CD14-positive monocyte (primary cell): ENCODE measurements at places on chromosomes 5 and 9.

DNA sequence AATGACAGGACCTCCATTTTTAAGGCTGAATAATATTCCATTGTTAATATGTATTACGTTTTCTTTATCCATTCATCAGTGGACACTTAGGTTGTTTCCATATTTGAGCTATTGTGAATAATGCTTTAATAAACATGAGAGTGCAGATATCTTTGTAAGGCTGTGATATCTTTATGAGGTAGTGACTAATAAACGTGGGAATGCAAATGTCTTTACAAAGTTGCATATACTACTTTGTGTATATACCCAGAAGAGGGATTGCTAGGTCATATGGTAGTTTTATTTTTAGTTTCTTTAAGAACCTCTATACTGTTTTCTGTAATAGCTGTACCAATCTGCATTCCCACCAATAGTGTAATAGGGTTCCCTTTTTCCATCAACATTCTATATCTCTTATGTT lies 148.7 kb downstream of the FOCAD start:
- no peak overlapping the region for H3K27ac ChIP-seq
- no peak for DNase-seq
- no peaks in the 10 kb centered on the region for H3K36me3 ChIP-seq
- H3K4me3 ChIP-seq = no peak overlapping the region
- no peaks in the 10 kb centered on the region for H3K27me3 ChIP-seq
- no peaks in the 10 kb centered on the region for H3K4me1 ChIP-seq

DNA sequence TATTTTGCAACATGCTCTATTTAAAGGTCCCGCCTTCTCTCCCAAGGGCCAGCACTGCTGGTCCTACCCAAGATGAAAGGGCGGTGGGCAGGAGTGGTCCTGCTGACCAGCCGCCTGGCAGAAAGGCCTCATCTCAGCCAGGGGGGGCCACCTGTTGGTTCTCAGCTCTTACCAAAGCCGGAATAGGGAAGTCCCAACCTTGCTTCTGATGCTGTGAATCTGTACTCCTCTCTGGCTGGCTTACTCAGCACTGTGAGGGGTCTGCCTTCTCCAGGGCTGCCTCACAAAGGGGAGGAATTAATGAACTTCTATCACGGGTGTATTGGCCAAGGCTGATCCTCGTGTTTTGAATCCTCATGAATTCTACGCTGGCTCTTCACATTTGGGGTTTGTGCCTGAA lies 13.6 kb upstream of the FAM240B start:
- no peaks in the 10 kb centered on the region for H3K4me1 ChIP-seq
- no peak for DNase-seq
- no peak overlapping the region for H3K4me3 ChIP-seq
- H3K27me3 ChIP-seq = no peaks in the 10 kb centered on the region

- H3K4me1 ChIP-seq = peaks cover 10% of the 10 kb centered on the region
- H3K4me3 ChIP-seq = no peak overlapping the region
- H3K27me3 ChIP-seq = peaks cover 20% of the 10 kb centered on the region
- H3K27ac ChIP-seq = no peak overlapping the region
Observed at GRCh38 chr9:126915281-126915816, 767 bp downstream of the RALGPS1 start.

DNA sequence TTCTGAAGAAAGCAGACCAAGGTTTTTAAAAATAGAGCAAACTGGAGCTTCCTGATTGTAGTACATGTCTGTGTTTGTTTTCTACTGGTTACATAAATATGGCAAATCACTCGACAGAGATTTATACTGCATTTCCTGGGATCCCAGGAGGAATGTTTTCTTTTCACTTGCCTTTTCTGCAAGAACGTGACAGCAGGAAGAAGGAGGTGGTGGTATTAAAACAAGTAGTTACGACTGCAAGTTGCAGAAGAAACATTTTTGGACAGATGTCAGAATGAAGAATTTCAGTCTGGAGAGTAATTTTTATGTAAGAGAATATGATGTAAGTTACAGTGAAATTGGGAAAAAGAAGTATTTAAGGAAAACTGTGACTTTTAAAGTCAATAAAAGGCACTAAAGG lies 253.7 kb upstream of the NFIL3 start:
- H3K4me3 ChIP-seq = no peak overlapping the region
- no peak overlapping the region for H3K27ac ChIP-seq
- no peaks in the 10 kb centered on the region for H3K36me3 ChIP-seq
- H3K4me1 ChIP-seq = peaks cover 11% of the 10 kb centered on the region
- DNase-seq = no peak

GRCh38 chr9:120416781-120417427 lies 163.1 kb downstream of the CDK5RAP2 start:
- no peaks in the 10 kb centered on the region for H3K27me3 ChIP-seq
- no peak for DNase-seq
- no peak overlapping the region for H3K27ac ChIP-seq
- no peak overlapping the region for H3K4me3 ChIP-seq

- DNase-seq = no peak
- no peaks in the 10 kb centered on the region for H3K36me3 ChIP-seq
- no peaks in the 10 kb centered on the region for H3K27me3 ChIP-seq
- H3K4me3 ChIP-seq = no peak overlapping the region
- no peak overlapping the region for H3K27ac ChIP-seq
Observed at GRCh38 chr5:27497491-27497890, 459.1 kb upstream of the CDH9 start.

- H3K36me3 ChIP-seq = no peaks in the 10 kb centered on the region
- H3K27ac ChIP-seq = no peak overlapping the region
- H3K4me1 ChIP-seq = no peaks in the 10 kb centered on the region
- no peaks in the 10 kb centered on the region for H3K27me3 ChIP-seq
Observed at GRCh38 chr5:102625928-102626327, 127.1 kb upstream of the SLCO6A1 start.

DNA sequence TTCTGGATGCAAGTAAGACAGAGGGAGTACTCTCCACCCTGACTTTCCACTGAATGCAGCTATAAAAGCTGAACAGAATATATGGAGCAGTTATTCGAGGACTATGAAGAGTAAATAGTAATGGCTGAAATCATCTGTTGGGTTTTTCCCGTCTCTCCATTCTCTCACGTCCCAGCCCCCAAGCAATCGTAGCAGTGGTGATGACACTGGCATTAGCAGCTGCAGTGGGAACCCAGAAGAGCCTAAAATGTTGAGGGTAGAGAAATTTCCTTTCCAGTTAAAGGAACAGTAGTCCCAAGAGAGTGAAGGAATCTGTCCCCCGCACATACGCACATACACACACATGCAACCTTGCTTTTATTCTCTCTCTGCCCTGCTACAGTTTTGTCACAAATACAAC lies 33.2 kb downstream of the MED27 start:
- H3K27ac ChIP-seq = no peak overlapping the region
- no peaks in the 10 kb centered on the region for H3K27me3 ChIP-seq
- no peaks in the 10 kb centered on the region for H3K36me3 ChIP-seq
- no peak overlapping the region for H3K4me3 ChIP-seq
- H3K4me1 ChIP-seq = peaks cover 4% of the 10 kb centered on the region

GRCh38 chr5:75603371-75603770 lies 7.9 kb upstream of the ANKDD1B start:
- peaks cover 18% of the 10 kb centered on the region for H3K36me3 ChIP-seq
- DNase-seq = no peak
- no peak overlapping the region for H3K27ac ChIP-seq
- H3K4me3 ChIP-seq = no peak overlapping the region

DNA sequence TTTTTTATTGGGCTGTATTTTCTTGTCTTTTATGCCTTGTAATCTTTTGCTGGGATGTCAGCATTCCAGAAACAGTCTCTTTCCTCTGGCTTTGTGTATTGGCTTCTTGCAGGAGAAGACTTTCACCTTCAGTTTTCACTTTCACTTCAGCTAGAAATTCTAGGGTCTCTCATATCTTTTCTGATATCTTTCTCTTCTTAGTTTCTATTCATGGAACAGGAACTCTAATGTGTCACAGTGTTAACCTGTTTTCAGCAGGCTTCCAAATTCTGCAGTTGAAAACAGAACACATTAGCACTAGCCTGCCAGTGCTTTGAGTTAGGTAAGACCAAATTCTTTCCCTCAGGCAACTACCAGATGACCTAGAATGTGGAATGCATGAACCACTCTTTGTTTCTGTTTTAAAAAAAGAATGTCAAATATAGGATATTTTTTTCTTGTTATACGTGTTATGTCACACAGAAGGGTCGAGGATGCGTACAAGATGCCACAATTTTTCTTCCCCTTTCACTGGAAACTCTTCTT lies 164.7 kb downstream of the TUSC1 start:
- no peak overlapping the region for H3K27ac ChIP-seq
- DNase-seq = no peak
- H3K27me3 ChIP-seq = no peaks in the 10 kb centered on the region
- no peaks in the 10 kb centered on the region for H3K4me1 ChIP-seq
- no peak overlapping the region for H3K4me3 ChIP-seq

GRCh38 chr5:175551266-175551665 lies 72.9 kb downstream of the SFXN1 start:
- H3K4me3 ChIP-seq = no peak overlapping the region
- no peak overlapping the region for H3K27ac ChIP-seq
- DNase-seq = no peak
- H3K4me1 ChIP-seq = no peaks in the 10 kb centered on the region
- H3K36me3 ChIP-seq = no peaks in the 10 kb centered on the region

DNA sequence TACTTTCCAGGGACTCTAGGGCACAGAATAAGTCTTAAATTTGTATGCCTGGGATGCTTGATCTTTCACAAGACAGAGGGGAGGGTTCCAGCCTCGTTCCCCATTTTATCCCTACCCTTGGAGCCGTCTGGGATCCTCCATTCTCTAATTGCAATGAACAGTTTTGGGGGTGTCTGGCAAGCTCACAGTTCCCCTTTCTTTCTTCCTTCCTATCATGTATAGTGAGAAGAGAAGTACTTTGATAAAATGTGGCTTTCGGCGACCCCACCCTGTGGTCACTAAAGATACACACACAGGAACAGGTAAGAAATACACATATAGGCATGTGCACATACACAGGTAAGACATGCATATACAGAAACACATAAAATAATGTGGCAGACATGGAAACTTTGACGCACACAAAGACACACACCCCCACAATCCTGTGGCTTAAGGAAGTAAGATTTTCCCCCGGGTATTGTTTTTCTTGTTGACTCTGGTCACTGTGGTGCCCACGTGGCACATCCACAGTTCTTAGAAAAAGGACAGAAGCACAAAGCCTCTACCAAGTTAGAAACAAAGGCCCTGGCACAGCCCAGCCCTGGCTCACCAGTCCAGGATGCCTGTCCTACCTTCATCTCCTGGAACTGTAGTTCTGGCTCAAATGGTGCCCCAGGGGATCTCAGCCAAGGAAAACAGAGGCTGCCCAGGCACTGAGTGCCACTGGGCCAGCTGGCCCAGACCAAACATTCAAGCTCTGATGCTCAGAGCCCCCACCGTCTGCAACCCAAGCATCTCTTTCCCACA lies 6.3 kb upstream of the SMU1 start:
- no peaks in the 10 kb centered on the region for H3K27me3 ChIP-seq
- H3K27ac ChIP-seq = peak overlapping the region; percentile 2
- H3K4me3 ChIP-seq = peak overlapping the region; percentile 5
- H3K4me1 ChIP-seq = peaks cover 20% of the 10 kb centered on the region
- DNase-seq = peak; percentile 4

GRCh38 chr5:17995997-17996396 lies 361.7 kb downstream of the TAF11L14 start:
- no peak overlapping the region for H3K4me3 ChIP-seq
- no peak overlapping the region for H3K27ac ChIP-seq
- H3K27me3 ChIP-seq = no peaks in the 10 kb centered on the region
- H3K4me1 ChIP-seq = no peaks in the 10 kb centered on the region
- DNase-seq = no peak
- H3K36me3 ChIP-seq = no peaks in the 10 kb centered on the region

DNA sequence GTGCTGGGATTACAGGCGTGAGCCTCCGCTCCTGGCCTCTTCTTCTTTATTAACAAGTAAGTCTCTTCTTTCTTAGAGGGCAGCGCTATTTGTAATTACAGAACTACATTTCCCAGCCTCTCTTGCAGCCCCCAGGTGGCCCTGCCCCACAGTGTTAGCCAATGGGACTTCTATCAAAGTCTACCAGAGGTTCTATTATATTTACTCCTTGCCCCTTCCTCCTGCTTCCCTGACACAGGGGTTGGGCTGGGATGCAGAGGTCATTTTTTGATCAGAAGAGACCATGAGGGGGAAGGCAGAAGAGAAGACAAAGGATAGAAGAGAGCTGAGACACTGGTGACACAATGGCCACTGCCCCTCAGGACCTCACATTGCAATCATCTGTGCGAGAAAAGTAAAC lies 224.2 kb downstream of the SYK start:
- H3K4me1 ChIP-seq = no peaks in the 10 kb centered on the region
- DNase-seq = no peak

- H3K4me1 ChIP-seq = peaks cover 84% of the 10 kb centered on the region
- peaks cover 23% of the 10 kb centered on the region for H3K36me3 ChIP-seq
- H3K27me3 ChIP-seq = no peaks in the 10 kb centered on the region
- peak overlapping the region; percentile 93 for H3K27ac ChIP-seq
Observed at GRCh38 chr9:98251551-98251950, 3.9 kb downstream of the TBC1D2 start.

DNA sequence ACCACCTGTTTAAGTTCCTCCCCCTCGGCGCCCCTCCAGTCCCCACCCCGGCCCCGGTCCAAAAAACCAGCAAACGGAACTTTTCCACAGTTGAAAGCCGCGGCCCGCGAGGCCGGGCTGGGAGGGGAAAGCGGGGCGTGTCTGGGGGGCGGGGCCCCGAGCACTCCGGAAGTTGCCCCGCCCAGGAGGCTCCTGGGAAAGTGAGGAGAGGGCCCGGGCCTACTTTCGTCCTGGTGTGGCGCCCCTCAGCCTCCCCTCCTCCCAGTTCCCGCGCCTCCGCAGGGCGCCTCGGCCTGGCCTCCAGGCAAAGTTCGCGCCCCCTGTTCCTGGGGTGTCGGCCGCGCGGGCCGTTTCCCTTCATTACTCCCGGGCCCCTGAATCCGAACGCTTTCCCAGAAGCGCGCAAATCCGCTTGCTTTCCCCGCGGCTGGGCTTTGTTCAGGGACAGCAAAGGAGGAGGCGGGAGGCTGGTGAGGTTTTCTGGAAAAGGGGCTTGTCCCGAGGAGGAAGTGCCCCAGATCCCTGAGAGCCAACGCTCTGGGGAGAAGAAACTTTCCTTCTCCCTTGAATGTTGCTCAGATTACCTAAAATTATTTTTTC lies 4.5 kb upstream of the DMRT3 start:
- peak overlapping the region; percentile 40 for H3K4me3 ChIP-seq
- H3K27me3 ChIP-seq = peaks cover 94% of the 10 kb centered on the region
- H3K27ac ChIP-seq = no peak overlapping the region
- no peak for DNase-seq
- H3K36me3 ChIP-seq = no peaks in the 10 kb centered on the region
- H3K4me1 ChIP-seq = peaks cover 56% of the 10 kb centered on the region

DNA sequence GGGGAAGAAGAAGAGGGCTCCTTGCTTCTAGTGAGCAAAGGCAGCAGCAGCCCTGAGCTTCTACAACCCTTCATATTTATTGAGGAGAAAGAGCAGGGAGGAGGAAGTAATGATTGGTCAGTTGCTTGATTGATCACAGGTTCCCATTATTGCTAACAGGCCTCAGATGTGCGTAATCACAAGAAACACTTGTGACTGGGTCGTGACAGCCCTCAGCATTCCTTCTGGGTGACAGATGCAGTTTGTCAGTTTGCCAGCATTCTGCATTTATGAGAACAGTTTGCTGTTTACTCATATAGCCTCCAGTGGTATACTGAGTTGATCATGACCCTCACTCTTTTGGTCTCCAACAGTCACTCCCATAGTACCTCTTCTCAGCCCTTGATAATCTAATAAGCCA lies 111.5 kb upstream of the TNC start:
- H3K4me1 ChIP-seq = no peaks in the 10 kb centered on the region
- H3K4me3 ChIP-seq = no peak overlapping the region
- no peaks in the 10 kb centered on the region for H3K27me3 ChIP-seq
- H3K27ac ChIP-seq = no peak overlapping the region
- no peak for DNase-seq
